ENCODE measurements at places on chromosomes 2 and 18.

GRCh38 chr2:143839456-143839855, 680.5 kb downstream of the ZEB2 start:
- no peak for DNase-seq

DNA sequence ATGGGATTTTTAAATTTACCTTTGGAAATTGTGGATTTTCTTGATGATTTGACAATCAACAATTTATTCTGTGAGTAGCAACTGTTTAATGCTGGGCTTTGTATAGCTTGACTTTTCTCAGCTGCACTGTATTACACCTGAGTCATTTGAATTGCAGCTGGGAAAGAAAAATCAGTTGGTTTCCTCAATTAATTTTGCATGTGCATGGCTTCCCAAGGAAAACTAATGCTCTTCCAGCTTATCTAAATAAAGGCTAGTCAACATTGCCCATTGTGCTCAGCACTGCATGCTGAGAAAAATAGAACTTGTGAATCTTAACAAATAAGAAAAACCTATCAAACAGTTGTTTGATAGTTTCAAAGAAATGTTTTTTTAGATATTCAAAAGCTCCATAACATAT, 268.3 kb upstream of the CDH20 start:
- no peak for DNase-seq

GRCh38 chr2:213353419-213353818, 69.2 kb downstream of the SPAG16 start:
- no peak for DNase-seq

GRCh38 chr2:69693059-69693774, 48.7 kb upstream of the ANXA4 start:
- no peak for DNase-seq

- DNase-seq: no peak
Measured at GRCh38 chr18:43686709-43687108, 409.4 kb upstream of the SYT4 start.

GRCh38 chr2:143171817-143172216, 42.6 kb downstream of the ARHGAP15 start:
- no peak for DNase-seq

DNA sequence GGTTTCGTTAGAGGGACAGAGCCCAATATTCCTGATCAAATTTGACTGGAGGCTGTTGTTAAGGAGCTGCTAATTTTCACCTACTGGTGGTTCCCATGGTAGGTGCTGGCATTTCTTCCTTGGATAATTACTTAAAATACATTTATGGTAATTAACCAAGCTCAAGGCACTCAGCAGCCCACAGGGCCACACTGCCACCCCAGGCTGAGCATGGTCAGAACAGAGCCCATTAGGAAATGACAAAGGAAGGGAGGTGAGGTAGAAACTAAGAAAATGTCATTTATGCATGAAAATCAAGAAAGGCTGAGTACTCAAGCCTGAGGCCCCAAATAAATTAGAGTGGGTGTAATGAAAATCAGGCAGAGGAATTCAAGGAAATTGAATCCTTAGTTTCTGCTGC, 510.2 kb upstream of the GYPC start:
- no peak for DNase-seq

- no peak for DNase-seq
Measured at GRCh38 chr2:158729873-158730620, 65.1 kb upstream of the DAPL1 start.

- no peak for DNase-seq
Measured at GRCh38 chr2:24048769-24049484, 614 bp upstream of the FKBP1B start.

DNA sequence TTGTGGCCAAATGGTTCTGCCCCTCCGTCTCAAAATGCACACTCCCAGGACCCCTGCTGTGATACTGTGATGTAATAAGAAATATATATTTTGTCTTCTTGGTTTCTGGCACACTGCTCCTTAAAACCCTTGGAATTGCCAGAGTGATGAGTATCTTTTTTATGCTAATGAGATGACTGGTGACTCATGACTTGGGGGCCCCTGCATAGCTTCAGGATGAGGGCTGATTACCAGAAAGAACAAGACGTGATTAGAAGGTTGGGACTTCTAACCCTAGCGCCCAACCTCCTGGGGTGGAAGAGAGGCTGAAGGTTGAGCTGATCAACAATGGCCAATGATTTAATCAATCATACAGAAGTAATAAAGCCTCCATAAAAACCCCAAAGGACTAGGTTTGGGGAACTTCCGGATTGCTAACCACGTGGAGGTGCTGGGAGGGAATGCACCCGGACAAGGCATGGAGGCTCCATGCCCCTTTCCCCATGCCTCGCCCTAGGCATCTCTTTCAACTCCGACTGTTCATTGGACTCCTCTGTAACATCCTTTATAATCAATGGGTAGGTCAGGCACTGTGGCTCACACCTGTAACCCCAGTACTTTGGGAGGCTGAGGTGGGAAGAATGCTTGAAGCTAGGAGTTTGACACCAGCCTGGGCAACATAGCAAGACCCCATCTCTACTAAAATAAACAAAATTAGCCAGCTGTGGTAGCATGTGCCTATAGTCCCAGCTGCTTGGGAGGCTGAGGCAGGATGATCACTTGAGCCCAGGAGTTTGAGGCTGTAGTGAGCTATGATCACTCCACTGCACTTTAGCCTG, 89.1 kb downstream of the HS1BP3 start:
- DNase-seq: no peak

Measured in NT2/D1 (cell line).